ENCODE measurements at places on chromosomes 2 and 18.

GRCh38 chr18:6778459-6779247 lies 49.1 kb downstream of the ARHGAP28 start:
- no peak for DNase-seq

DNA sequence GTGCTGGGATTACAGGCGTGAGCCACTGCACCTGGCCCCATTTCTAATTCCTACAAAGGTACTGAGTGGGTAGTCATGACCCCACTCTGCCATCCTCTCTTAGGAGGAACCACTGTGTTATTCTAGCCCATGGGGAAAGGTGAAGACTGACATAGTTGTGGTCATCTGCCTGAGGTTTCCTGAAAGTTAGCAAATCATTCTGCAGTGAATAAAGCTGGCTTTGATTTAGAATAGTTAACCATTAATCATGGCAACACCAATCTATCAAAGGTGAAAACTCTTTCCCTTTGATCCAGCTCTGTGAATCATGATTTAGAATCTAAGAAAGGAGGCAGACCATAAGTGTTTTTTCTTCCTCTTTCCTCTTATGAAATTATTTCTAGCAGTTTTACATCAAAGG lies 50.8 kb downstream of the SUMO1 start:
- DNase-seq, result no peak

DNA sequence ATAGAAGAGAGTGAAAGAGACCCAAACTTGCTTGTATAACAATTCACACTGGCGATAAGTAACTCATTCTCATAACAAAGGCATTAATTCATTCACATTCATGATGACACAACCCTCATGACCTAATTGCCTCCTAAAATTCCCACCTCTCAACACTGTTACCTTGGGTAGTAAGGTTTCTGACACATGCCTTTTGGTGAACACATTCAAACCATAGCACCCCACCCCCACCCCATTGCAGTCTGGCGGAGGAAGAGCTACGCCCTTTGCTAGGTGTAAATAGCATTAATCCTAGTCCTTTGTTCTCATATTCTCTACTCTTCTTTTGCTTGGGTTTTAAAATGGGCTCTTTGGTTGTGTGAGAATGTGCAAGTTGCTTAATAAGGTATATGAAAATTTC lies 361.5 kb downstream of the DSEL start:
- DNase-seq, result no peak

DNA sequence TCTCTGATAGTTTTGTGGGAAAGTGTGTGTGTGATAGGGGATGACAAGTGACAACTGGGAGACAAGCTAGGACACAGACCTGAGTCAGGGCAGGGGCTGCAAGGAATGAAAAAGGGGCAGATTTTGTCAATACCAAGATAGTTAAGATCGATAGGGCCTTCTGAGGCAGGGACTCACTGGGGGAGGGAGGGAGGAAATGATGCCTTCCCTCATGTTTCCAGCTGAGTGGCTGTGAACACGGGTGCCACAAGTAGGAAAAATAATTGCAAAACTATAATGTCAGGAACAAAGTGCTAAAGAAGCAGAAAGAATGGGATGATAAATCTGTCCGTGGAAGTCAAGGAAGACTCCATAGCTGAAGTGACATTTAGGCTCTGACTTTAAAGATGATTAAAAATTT lies 24.2 kb downstream of the CDH2 start:
- DNase-seq, result no peak

DNA sequence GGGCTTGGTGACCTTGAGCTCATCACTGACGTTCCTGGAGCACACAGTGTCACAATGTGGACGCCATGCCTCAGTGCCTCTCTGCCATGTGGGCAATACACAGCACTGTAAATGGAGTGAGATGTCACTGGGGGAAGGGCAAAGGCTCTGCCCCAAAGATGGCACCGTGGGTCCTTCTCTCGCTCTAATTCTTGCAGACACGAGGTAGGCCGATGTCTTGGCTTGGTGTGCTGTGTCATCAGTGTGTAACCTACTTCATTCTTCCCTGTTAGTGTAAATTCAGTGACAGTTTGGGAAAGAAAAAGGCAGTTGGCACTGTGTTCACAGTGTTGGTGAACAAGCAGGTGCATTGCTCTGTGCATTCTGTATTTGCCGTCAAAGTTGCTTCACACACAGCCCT lies 309.3 kb upstream of the MYT1L start:
- DNase-seq, result no peak

GRCh38 chr2:169072163-169072925 lies 3.0 kb downstream of the DHRS9 start:
- DNase-seq, result no peak

- peak; percentile 52 for DNase-seq
Observed at GRCh38 chr2:19868701-19869580, 32.8 kb downstream of the TTC32 start.

- no peak for DNase-seq
Observed at GRCh38 chr2:85785027-85785822, 31.4 kb downstream of the ATOH8 start.

DNA sequence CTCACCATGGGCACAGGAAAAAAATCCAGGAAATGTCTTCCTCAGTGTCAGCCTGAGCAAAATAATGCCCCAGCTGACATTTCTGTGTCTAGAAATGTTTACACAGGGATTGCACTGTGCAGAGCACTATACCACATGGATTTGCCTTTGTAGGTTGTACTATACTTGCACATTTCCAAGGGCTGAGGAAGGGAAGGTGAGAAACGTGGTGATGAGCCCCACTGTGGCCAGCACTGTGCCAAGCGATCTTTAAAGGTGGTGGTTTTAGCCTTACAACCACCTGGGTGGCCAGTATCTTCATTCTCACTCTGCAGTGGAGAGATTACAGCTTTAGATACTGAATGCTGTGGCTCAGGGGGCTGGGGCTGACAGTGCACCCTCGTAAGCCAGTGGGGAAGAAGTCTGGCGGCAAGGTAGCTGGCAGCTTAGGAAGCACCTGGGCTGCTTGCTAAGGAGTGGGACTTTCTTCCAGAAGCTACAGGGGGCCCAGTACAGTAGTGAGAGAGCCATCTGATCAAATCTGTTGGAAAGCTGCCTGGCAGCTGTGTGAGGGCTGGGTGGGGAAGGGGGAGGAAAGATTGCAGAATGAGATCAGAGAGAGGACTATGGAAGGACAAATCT lies 81.4 kb upstream of the MSH2 start:
- DNase-seq, result no peak

DNA sequence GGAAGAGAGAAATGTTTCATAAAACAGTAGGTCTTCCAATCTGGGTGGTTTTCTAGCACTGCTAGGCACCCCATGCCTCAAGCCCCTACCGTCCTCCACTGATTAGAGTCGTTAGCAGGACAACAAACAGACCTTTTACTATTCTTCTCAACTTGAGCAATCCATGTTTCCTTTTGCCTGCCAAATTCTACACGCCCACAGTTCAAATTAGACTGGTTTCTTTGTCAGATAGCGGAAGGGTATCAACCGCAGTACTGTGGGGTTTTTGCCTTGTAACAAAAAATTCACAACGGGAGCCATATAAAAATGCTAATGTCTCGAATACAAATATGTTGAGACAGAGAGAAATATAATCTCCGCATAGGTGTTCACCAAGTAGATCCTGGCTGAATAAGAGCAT lies 59.9 kb downstream of the VIT start:
- no peak for DNase-seq

DNA sequence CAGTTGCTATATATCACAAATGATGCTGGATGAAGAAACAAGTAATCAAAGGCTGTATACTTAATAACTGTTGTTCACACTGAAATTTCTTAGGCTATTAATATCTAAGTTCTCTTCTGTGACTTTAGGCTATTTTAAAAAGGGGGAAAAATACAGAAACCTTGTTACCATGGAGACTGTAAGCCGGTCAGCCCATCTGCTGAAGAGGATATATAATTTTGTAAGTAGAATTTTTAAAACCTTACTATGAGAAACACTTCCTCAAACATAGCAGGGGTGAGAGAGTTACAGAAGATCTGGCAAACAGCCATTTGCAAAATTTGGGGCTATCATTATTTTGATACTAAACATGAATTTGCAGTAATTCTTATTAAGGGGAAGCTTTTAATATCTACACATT lies 27.8 kb downstream of the CACNB4 start:
- DNase-seq, result no peak

DNA sequence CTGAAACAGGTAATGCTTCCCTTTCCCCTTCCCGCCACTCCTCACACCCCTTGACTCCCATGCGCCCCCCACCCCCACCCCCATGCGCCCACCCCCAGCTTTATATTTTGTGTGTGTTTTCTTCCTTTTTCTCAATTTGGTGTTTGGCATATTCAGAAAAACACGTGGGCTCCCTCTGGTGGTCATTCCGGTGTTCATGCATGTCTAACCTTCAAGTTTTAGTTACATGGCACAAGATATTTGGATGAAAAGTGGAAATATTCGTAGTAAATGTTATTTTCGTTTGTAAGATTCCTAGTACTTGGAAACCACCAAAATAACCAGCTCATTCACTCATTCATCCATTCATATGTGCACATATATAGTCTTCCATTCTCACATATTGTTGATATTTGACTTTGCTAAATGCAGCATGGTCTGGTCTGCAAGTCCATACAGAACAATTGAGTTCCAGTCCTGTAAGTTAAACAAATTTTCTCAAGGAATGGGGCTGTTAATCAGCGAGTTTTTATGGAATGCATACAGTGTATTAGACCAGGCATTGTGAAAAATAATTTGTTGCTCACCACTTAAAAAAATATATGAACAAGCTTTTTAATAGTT lies 143.6 kb upstream of the MAP3K20 start:
- peak; percentile 54 for DNase-seq

DNA sequence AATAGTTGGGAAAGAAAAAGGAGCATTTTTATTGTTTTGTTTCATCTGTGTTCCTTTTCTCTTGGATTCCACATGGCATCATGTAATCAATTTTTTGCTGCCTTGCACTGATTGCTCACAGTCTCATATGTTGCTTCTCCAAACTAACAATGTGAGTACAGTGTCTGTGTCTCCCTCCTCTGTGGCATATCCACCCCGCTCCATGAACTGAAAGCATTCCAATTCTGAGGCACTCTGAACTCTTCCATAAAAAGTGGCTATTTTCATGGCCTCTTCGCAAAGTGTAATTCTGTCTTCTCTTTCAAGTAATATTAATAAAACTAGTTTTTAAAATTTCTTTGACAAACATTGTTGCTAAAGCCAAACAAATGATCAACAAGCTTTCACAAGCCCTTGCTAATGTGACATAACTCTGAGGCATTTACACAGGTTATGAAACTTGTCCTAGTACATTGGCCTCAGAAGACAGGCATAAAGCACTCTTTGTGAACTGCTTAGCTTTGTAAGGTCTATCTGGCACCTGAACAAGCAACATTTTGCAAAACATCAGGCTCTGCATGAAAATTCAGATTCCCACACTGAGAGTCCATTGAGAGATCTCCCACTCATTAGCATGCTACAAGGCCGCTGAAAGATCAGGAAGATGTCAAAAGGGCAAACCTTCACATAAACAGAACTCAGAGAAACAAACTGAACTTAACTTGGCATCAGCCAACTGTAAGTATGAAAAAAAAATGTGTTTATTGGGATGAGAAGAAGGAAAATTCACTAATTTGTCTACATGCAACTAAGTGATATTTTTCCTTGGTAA lies 33.0 kb downstream of the GPR75 start:
- DNase-seq, result no peak

DNA sequence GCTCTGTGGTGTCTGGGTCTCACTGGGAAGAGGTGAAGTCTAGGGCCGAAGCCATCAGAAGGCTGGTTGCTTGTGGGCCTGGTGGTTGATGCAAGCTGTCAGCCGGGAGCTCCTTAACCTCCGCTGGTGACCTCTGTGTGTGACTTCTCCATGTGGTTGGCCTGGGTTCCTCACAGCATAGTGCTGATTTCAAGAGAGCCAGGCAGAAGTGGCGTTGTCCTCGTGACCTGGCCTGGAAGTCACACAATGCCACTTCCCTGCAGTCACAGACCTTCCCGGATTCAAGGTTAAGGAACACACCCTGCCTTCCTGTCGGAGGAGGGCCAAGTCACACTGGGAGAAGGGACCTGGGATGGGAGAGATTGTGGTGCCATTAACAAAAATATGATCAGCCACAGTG lies 303.7 kb upstream of the HS6ST1 start:
- no peak for DNase-seq

DNA sequence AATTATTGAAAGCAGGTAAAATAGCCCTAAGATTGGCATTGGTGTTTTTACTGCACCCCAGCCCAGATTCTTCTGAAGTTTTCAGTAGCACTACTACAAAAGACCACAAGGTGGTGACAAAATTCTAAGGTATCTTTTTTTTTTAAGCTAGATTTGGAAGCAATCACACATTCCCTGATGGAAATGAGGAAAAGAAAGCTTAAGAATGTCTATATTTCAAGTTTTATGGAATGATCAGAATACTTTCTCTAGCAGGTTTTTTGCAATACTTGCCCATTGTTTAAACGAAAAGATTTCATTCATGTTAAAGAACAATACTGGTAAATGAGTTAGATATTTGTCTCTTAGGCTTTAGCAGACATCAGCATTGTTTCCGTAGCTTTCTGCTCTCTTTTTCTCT lies 32.1 kb upstream of the ZNF638 start:
- DNase-seq, result peak; percentile 18

- no peak for DNase-seq
Observed at GRCh38 chr2:67674668-67675067, 277.5 kb downstream of the ETAA1 start.

DNA sequence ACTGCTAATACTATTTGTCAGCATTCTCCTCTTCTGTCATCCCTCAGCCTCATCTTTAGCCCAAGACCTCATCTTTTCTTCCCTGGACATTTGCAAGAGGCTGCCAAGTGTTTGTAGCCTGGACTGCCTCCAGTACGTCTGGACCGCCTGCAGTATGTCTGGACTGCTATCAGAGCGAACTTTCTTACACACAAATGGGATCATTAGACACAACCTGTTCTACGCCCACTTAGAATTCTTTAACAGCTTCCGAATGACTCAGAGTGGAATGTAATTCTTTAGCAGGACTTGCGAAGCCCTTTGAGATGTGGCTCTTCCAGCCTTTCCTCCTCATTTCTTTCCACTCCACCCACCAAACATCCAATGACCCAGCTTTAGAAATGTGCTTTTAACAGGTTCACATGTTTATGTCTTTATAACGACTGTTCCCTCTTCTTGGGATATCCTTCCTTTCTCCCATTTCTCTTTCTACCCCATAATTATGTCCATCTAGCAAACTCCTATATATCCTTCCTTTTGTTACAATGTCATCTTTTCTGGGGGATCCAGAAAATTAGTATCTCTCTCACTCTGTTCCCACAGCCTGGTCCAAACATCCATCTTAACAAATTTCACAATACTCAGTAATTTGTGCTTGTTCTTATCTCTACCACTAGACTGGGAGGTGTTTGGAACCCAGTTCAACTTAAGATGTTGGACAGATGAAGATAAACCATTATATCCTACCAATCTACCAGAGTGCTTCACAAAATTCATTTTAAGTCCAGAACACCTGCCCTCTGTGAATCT lies 171.3 kb upstream of the PGAP1 start:
- DNase-seq, result no peak

GRCh38 chr2:72330652-72331051 lies 183.0 kb upstream of the CYP26B1 start:
- no peak for DNase-seq
